ENCODE measurements at places on chromosomes 7 and 10.
A peak's percentile ranks its signal among the peaks of the same experiment; 100 is the strongest.

- no peak for DNase-seq
These were observed 104.6 kb upstream of the DNAJB12 start for GRCh38 chr10:72459301-72459700.

DNA sequence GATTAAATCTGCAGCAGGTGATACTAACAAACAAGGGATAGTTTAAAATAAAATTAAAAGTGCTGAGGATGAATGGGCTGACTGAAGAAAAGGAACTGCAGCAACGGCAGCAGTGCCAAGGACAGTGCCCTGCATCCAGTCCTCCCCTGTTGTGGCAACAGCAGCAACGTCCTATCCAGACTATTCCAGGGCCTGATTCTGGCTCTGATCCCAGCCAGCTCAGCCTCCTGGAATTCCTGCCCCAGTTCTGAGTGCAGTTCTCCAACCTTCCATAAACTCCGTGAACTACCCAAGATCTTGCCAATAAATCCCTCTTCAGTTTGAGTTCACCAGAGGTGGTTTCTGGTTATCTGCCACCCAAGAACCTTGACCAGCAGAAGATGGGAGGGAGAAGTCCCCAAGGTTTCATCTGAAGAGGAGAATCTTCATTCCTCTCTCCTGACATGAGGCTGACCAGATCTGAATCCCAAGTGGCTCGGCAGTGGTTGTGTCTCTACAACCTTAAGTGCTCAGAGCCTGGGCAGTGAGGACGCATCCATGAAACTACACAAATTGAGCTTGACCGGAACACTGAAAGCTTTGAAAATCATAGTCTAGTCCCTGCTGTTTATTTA lies 115.8 kb downstream of the SORBS1 start:
- DNase-seq, result no peak

GRCh38 chr7:3274131-3274530 lies 26.9 kb upstream of the SDK1 start:
- DNase-seq, result no peak

- no peak for DNase-seq
These were observed 36.3 kb downstream of the MKX start for GRCh38 chr10:27709304-27709703.

- DNase-seq, result no peak
These were observed 55.4 kb downstream of the LYZL1 start for GRCh38 chr10:29344073-29344820.

DNA sequence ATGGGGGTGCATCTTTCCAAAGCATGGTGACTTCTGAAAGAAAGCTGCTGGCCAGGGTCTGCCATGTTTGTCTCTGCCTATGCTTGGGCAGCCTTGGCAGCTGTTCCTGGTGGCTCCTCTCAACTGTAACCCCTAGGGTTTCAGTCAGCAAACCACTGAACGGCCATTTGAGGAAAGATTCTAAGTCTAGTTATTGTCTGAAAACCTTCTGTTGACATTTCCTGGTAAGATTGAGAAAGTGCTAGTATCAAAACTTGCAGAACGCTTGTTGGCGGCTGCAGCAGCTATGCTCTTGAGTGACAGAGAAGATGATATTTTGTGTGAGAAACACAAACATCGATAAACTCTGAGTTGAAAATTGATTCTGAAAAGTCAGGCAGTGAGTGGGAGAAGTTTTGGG lies 523.1 kb downstream of the LRMDA start:
- no peak for DNase-seq

- DNase-seq, result no peak
These were observed 17.7 kb downstream of the CLIP2 start for GRCh38 chr7:74306730-74307469.

- DNase-seq, result no peak
These were observed 135.8 kb upstream of the GPR26 start for GRCh38 chr10:123530166-123530870.

DNA sequence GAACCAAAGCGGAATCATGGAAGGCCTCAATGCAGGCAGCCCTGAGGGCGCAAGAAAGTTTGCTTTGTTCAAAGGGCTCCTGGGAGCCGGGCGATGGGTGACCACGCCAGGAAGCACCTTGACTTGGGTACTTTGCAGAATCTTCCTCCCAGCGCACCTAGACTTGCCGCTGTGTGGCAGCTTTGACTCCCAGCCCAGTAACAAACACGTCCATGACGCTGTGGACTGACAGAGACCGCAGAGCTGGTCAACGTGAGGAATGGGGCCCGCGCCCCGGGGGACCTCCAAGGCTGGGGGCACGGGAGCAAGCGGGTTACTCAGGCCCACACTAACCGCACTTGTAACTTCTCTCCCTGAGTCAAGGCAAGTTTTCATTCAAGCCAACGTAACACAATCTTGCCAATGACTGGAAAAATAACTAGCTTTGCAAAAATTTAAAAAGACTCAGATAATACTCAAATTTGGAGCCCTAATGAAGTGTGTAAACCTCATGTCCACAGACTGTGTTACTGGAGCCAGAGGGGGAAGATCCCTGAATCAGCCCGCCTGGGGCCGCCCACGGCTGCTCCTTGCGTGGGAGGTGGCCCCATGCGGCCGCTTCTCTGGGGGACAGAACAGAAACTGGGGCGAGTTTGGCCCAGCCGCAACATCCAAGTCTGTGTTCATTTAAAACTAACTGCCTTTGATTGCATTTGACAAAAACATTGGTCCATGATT lies 130.8 kb downstream of the DNAJB6 start:
- DNase-seq, result no peak

GRCh38 chr7:114569220-114569619 lies 154.6 kb downstream of the FOXP2 start:
- DNase-seq, result no peak

DNA sequence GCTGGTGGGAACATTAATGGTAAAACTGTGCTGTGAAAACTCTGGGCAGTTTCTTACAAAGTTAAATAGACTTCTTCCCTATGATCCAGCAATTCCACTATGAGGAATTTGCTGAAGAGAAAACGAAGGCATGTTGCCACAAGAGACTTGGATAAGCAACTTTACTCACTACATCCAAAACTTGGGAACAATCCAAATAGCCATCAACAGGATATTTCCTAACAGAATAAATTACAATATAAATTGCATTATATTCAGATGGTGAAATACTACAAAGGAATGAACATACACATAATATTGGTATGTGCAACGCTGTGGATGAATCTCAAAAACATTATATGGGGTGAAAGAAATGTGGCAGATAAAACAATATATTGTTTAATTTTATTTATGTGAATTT lies 21.4 kb upstream of the MKI67 start:
- DNase-seq, result no peak

GRCh38 chr10:48457949-48458661 lies 146.8 kb downstream of the ARHGAP22 start:
- no peak for DNase-seq

GRCh38 chr7:86916277-86916825 lies 143.1 kb downstream of the ELAPOR2 start:
- no peak for DNase-seq

DNA sequence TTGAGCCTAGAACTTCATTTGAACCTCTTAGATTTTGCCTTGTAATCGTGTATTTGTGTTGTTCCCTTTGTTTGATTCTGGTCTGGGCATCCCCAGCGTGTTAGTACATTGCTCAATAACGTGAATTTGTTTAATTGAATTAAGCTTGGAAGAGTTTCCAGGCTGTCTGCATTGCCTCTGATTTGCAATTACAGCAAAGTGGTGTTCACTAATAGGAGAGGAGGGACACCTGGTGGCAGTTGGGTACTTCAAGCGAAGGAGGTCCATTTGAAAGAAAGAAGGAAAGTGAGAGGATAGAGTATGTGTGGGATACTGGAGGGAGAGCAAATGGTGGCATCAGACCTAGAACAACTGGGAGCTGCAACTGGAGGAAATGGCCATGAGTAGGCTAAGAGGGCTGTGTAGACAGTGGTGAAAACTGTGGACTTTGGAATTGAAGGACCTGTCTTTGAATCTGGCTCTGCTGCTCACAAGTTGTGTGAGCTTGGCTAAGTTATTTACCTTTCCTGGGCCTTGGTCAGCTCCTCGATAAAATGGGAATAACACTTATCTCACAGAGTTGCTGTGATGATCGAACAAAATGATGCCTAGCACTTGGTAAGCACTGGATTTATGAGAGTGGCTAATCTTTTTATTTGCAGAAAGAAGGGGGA lies 15.1 kb downstream of the LSMEM1 start:
- DNase-seq, result peak; percentile 49

- DNase-seq, result no peak
These were observed 80.2 kb downstream of the ZNF37A start for GRCh38 chr10:38174336-38174735.

GRCh38 chr10:45000138-45000751 lies 478 bp upstream of the ZNF22 start:
- DNase-seq, result no peak

GRCh38 chr7:155992107-155992506 lies 179.8 kb upstream of the SHH start:
- DNase-seq, result no peak

DNA sequence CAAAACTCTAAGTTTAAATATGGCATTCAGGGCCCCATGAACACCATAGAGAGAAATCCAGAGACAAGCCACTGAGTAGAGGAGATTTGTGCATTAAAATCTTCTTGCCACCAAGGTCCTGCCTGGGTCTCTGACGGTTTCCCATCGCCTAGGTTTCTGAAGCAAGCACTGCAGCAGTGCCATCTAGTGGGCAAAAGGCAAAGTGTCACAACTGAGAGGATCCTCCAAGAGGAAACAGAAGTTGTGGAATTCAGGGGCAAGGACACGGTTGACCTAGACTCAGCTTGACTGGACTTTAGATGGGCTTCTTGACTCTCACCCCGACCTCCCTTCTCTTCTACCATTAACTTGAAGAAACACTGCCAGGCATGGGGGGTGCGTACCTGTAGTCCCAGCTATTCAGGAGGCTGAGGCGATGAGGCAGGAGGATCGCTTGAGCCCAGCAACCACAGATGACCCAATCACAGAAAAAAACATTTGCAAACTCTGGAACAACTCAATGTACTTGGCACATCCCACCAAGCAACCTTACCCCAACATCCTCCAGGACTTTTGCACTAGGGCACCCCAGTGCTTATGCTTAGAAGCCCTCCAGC lies 604.1 kb downstream of the GALNT17 start:
- DNase-seq, result peak; percentile 79

DNA sequence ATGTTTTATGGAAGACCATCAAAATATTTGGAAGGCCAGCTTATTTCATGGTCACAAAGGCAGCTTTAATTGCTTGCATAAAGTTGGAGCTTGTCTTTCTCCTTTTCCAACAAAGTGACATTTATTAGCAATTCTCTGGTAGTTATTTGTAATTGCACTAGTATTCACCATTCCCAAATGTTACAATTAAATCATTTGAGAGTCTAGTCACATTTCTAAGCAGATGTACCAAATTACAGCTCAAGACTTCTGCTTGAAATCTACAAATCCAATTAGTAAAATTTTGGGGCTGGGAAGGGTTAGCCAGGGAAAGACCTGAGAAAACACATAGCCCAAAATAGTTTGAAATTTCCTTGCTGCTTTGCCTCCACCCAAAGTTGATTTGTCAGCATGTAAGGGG lies 376.1 kb upstream of the LRGUK start:
- DNase-seq, result no peak

DNA sequence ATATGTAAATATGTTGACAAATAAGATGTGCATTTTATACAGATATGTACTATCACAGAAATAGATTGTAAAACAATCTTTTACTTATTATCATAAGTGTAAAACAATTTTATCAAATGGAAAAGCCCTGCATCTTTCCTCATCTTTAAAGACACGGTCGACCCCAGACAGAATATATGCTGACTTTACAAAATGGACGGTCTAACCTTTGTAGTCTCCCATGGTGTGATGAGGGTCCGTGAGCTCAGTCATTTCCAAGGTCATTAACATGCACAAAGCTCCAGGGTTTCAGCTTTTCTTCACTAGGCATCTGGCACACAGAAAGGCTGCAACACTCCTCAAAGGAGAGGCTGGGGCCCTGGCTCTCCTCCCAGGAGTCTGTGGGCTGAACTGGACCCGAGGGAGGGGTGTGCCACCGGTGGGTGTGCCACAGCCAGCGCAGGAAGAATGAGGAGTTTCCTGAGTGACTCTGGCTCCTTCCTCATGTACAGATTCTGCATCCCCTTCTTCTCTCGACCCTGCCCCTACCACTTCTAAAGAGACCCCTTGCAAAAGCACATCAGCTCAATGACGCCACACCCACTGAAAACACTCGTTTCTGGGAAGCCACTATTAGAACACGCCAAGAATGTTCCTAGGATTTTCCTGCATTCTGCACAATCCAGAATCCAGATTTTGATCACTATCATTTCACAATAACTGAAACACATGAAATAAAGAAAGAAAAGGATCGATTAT lies 26.2 kb upstream of the ABLIM1 start:
- DNase-seq, result no peak

GRCh38 chr10:35934642-35934995 lies 292.5 kb upstream of the FZD8 start:
- DNase-seq, result no peak
